ENCODE measurements at places on chromosomes 1 and 21. TPM values are rescaled to one million over a fixed set of nuclear protein-coding genes. Genes with fewer than 3 reads are reported as not detected.

CCDC17 gene
- total RNA-seq = 3.1 TPM

IVL gene
- total RNA-seq = not detected

C1orf159 gene
- 7.1 TPM for total RNA-seq

CYP4Z1 gene
- total RNA-seq = not detected

ARHGAP29 gene
- total RNA-seq = 19.7 TPM

GABPA gene
- 11.3 TPM for total RNA-seq

ADCY10 gene
- 2.3 TPM for total RNA-seq
